ENCODE measurements at places on chromosomes 2 and 18.

GRCh38 chr2:169641464-169641863 lies 52.7 kb downstream of the CFAP210 start:
- no peak for DNase-seq

DNA sequence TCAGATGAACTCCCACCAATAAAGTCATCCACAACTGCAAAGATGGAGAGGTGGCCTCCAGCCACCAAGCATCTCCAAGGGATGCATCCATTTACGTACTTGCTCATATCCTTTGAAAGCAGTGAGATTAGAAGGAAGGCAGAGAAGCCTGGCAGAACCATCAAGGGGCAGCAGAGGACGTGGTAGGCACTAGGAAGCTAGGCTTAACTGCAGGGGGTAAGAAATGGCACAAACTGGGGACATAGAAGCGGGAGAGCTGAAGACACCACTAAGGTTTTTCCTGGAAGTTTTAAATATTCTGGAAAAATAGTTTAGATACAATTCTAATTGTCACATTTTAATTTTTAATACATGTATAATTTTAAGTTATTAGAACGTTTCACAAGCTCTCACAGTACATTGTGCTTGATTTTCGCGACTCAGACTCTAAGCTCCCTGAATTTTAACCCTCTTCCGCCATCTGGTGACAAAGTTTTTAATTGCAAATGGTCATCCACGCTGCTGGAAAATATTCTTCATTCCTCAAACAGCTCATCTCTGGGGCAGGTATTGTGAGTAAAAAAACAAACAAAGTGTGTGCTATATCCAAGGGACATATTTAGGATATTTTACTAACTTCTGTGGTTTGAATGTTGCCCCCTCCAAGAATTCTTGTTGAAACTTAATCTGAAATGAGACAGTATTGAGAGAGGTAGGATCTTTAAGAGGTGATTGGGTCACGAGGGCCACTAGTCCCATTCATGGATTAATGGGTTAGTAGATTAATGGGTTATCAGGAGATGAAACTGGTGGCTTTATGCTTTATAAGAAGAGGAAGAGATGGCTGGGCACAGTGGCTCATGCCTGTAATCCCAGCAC lies 1.6 kb upstream of the PSTPIP2 start:
- no peak for DNase-seq

GRCh38 chr2:98295721-98296414 lies 50.4 kb upstream of the CNGA3 start:
- DNase-seq, result no peak

GRCh38 chr2:235836491-235836911 lies 331.7 kb downstream of the GBX2 start:
- DNase-seq, result no peak

GRCh38 chr2:190497428-190497827 lies 37.1 kb downstream of the NEMP2 start:
- no peak for DNase-seq

All from stimulated activated CD4-positive, alpha-beta T cell treated with anti-CD3 and anti-CD28 coated beads, TNF-alpha, amount 100 ng/mL, for 1 hour (primary cell).